ENCODE measurements at places on chromosomes 1 and 21. TPM values are rescaled to one million over a fixed set of nuclear protein-coding genes. Genes with fewer than 3 reads are reported as not detected.

C1orf50 gene
- total RNA-seq = 6.4 TPM

TCP10L gene
- 0.59 TPM for total RNA-seq

C1orf226 gene
- not detected for total RNA-seq

BMP8B gene
- total RNA-seq = 0.31 TPM

CELA2A gene
- not detected for total RNA-seq

CLEC20A gene
- total RNA-seq = not detected

CHI3L1 gene
- total RNA-seq = not detected

ADCY10 gene
- not detected for total RNA-seq

FCMR gene
- 24.5 TPM for total RNA-seq

ASTN1 gene
- total RNA-seq = not detected

C2CD2 gene
- total RNA-seq = 10.2 TPM

TOR1AIP1 gene
- total RNA-seq = 80.5 TPM

PDC gene
- not detected for total RNA-seq

FCRL5 gene
- not detected for total RNA-seq

IVL gene
- total RNA-seq = not detected

GUCA2B gene
- not detected for total RNA-seq

ANGPTL3 gene
- total RNA-seq = not detected

CYP4B1 gene
- not detected for total RNA-seq

FCRL2 gene
- total RNA-seq = not detected

CCDC181 gene
- not detected for total RNA-seq

Measured in activated T-helper 1 cell treated with anti-CD3 and anti-CD28 coated beads, Interleukin-12 subunit alpha, Interleukin-12 subunit beta, Interleukin-2, Interleukin-4 antibody, amounts not matched to agents 30 ng/mL and 10 ng/mL and 1 ng/mL, durations not matched to agents 14 hours and 24 hours and 36 hours (primary cell).